Activated CD4-positive, alpha-beta T cell treated with anti-CD3 and anti-CD28 coated beads, Interleukin-2, amount 10 ng/mL, durations not matched to agents 7 days and 5 days (primary cell): ENCODE measurements at places on chromosomes 7 and 10. TPM values are rescaled to one million over a fixed set of nuclear protein-coding genes. Genes with fewer than 3 reads are reported as not detected.

GRCh38 chr7:35848725-35849124 is 47.9 kb downstream of the SEPTIN7 start:
- no peaks in the 10 kb centered on the region for H3K27me3 ChIP-seq
- peaks cover 9% of the 10 kb centered on the region for H3K4me1 ChIP-seq
- peaks cover 59% of the 10 kb centered on the region for H3K36me3 ChIP-seq
- no peak for DNase-seq

- H3K4me3 ChIP-seq: no peak overlapping the region
- H3K36me3 ChIP-seq: no peaks in the 10 kb centered on the region
- peaks cover 63% of the 10 kb centered on the region for H3K27me3 ChIP-seq
- no peak overlapping the region for H3K27ac ChIP-seq
- peaks cover 8% of the 10 kb centered on the region for H3K4me1 ChIP-seq
These were observed 3.5 kb upstream of the BMPER start for GRCh38 chr7:33901847-33902246.

Gene VAX1
- total RNA-seq: not detected

DNA sequence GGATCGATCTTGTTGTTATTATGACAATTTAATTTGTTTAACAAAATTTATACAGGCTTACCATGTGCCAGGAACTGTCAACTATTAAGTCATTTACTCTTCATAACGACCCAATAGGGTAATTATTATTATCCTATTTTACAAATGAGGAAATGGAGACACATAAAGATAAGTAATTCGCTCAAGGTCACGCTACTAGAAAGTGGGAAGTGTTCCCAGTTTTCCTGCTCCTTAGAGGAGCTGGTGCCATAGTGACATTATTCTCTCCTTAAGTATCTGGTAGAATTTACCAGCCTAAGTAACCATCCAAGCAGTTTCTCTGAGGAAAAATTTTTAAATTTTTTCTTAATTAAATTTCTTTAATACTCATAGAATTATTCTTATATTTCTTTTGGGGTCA is 360.9 kb upstream of the RNF32 start:
- H3K36me3 ChIP-seq: no peaks in the 10 kb centered on the region
- H3K4me1 ChIP-seq: no peaks in the 10 kb centered on the region

DNA sequence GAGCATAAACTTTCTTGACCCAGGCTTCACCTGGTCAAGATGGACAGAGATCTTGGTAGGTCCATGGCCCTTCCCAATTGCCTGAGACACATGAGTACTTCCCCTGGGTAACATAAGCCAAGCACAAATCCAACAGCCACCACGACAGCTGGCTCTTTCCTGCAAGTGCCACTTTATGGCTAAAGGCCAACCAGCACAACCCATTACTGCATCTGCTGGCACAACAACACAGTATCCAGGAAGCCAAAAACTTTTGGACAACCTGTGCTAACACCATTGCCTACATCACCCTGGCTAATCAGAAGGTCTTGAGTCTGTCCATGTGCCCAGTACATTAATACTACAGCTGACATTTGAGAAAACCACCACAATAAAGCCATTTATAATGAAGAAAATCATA is 548.0 kb upstream of the SEMA3D start:
- H3K4me3 ChIP-seq: no peak overlapping the region
- no peaks in the 10 kb centered on the region for H3K4me1 ChIP-seq
- no peak for DNase-seq
- no peaks in the 10 kb centered on the region for H3K27me3 ChIP-seq
- H3K27ac ChIP-seq: no peak overlapping the region
- no peaks in the 10 kb centered on the region for H3K36me3 ChIP-seq

Gene TECTB
- total RNA-seq: not detected

DNA sequence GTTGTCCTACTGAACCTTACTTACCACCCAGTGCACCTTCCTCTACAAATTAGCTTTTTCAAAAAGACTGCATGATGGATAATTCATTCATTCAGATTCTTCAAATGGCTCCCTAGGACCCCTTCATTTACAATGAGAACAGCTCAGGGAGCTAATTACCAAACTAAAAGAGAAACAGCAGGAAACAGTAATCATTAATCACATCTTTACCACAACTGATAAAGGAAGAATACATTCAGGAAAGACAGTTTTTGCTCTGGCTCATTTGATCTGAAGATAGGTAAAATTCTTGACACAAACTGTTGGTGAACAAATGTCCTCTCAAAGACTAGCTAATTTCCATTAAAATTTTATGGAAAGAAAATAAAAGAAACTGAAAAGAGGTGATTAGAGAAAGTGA is 1652.7 kb upstream of the LRRTM3 start:
- no peak overlapping the region for H3K27ac ChIP-seq
- H3K4me1 ChIP-seq: no peaks in the 10 kb centered on the region
- no peak overlapping the region for H3K4me3 ChIP-seq
- H3K27me3 ChIP-seq: no peaks in the 10 kb centered on the region
- no peaks in the 10 kb centered on the region for H3K36me3 ChIP-seq

Gene PLEKHS1
- total RNA-seq: 0.15 TPM

Gene CAV2
- not detected for total RNA-seq

- H3K4me3 ChIP-seq: no peak overlapping the region
- peaks cover 86% of the 10 kb centered on the region for H3K36me3 ChIP-seq
- no peak for DNase-seq
These were observed 82.4 kb downstream of the APBB1IP start for GRCh38 chr10:26520575-26520974.
